ENCODE measurements at places on chromosomes 4 and X. TPM values are rescaled to one million over a fixed set of nuclear protein-coding genes. Genes with fewer than 3 reads are reported as not detected.

DGKK gene
- total RNA-seq = not detected

DNA sequence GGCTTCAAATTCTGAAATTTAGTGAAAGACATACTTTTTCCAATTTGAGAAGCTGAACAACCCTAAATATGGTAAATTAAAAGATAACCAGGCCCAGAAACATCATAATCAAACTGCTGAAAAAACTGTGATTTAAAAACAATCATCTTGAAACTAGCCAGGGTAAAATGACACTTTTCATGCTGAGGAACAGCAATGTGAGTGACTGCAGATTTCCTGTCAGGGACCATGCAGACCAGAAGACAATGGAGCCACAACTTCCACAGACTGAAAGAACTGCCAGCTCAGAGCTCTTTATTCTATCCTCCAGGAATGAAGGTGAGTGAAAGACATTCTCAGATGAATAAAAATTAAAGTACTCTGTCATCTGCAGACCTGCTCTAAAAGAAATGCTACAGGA, 73.3 kb downstream of the NAT8L start:
- DNase-seq = no peak

- no peak for DNase-seq
Observed at GRCh38 chr4:126495163-126495752, 1137.5 kb upstream of the INTU start.

DNA sequence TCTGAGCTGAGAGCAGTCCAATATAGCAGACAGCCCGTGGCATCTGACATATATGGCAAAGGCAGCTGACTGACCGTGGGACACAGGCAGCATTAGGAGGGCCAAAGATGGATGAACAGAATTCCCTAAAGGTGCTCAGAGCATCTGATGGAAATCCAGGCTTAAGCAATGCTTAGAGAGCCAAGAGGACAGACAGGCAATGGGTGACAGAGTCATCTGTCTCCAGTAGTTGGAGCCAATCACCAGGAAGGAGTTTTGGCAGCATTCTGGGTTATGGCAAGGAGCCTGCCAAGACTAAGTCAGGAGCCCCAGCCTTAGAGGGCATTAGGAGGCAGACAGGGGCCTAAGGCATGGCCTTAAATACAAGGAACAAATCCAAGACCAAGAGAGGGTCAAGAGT, 153.3 kb upstream of the USP9X start:
- no peak for DNase-seq

- DNase-seq = peak; percentile 100
Observed at GRCh38 chrX:13397878-13398818, 78.3 kb upstream of the ATXN3L start.

GRCh38 chrX:49237060-49237459, 1.8 kb downstream of the CCDC22 start:
- DNase-seq = no peak

DNA sequence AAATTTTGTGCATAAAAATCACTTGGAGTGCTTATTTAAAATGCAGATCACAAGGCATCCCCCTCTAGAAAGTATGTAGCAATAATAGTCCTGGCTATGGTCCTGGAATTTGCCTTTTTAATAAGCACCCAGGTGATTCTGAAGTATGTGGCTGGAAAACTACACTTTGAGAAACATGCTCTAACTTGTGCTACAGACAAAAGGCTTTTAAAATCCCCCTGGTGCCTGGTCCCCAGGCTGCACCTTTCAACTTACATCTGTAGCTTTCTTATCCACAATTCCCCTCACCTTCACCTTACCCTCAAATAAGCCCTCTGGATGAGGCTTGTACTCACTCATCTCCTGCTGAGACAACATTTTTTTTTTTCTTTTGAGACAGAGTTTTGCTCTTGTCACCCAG, 21.1 kb downstream of the ART3 start:
- DNase-seq = no peak

PGM2 gene
- total RNA-seq = 38.6 TPM

GRCh38 chr4:112069110-112069509, 76.1 kb upstream of the FAM241A start:
- no peak for DNase-seq

DNA sequence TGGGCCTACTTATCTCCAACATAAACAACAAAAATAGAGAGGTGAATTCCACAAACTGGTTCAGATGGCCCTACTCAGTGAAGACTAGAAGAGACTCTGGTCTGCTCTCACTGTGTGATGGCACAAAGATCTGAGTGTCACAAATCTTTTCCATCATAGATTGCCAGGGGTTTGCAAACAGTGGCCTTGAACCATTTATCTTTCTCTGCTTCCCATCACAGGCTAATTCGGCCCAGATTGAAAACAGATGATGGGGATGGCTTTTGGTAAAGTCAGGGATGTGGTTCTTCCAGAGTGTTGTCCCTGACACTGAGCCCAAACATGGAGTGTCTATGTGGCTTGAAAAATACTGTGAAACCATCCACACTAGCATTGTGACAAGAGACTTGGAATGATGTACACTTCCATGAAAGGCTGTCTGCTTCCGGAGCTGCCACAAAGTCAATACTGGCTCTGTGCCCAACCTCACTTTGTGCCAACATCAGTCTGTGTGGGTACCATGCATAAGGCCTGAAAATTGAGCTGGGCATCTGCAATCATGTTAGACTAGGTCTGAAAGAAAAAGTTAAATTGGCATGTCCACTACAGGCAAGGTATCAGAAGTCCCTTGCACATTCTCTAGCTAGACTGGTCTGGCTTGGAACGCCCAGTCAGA, 25.2 kb upstream of the PLAC1 start:
- DNase-seq = no peak

- no peak for DNase-seq
Observed at GRCh38 chr4:2832309-2832980, 11.2 kb upstream of the ADD1 start.

DNA sequence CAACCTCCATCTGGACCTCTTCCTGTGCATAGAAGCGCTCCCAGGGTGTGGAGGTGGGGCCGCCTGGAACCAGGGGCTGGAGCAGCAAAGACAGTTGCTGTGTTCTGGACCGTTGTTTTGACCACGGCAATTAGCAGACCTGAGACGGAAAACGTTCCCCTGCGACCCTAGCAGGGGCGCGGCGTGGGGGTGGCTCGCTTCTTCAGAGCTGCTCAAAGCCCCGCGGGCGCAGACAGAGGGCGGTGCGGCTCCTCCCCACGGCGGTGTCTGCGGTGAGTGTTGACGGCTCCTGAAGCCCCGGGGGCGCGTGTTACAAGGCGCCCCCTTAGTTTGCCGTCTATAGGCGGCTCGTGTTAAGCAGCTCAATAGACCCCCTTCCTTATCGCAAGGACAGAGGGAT, 79.2 kb downstream of the TRIML1 start:
- DNase-seq = no peak

DNA sequence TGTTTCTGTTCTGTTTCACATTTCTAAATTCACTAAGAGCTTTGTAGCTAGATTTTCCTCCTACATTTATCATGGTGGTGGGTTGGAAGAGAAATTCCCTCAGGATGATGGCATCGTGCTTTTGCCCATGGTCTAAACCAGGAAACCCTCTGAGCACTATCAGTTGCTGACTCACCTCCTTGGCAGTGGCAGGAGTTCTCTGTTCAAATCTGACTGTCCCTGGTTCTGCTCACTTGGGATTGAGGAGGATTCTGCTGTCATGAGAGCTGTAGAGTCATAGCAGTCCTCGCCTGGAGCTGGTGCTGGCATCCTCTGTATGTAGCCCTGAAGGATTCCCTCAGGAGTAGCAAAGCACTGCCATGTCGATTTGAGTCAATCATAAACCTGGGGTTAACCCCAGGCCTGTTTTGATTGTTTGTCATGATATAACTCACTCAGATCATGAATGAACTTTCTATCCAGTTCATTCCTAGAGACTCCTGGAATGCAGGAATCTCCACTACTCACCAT, 9.4 kb downstream of the TEX13A start:
- no peak for DNase-seq

RASSF6 gene
- total RNA-seq = 0.02 TPM

DNA sequence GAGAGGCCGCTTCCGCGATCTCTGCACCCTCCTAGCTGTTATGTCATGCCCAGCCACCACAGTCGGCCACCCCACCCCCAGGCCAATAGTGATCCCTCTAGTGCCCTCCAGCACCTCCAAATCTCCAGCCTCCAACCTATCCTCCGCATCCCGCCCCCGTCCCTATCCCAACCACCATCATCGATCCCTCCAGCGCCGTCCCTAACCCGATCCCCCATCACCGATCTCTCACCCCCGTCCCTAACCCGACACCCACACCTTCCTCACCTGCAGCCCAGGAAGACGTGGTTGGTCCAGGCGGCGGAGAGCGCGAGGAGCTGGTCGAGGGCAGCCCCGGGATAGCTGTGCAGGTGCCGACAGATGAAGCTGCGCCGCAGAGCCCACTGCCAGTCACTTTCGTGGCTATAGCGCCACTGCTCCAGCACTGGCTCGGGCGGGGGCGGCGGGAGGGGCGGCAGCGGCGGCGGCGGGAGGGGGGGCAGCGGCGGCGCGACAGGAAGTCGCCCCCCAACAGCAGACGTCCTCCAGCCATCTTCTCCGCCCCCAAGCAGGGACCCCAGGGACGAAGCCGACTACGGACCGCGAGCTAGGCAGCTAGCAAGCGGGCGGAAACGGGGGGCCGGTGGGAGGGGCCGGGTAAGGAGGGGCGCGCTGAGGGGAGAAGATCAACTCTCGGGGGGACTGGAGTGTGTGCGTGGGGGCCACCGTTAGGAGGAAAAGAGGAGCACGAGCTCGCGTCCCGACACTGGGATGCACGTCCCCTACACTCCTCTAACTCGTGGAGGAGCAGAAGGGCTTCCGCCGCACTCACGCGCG, 552 bp downstream of the NKRF start:
- DNase-seq = no peak

NKX3-2 gene
- total RNA-seq = 0.03 TPM

CT45A1 gene
- not detected for total RNA-seq

BTK gene
- not detected for total RNA-seq

JAKMIP1 gene
- 0.22 TPM for total RNA-seq

- no peak for DNase-seq
Observed at GRCh38 chr4:1113311-1114009, at the start of gene RNF212. TSS of gene RNF212 (minus strand) at chr4:1113564. CDS start at chr4:1113464, 100 bp downstream.

ASIC5 gene
- total RNA-seq = not detected

DNA sequence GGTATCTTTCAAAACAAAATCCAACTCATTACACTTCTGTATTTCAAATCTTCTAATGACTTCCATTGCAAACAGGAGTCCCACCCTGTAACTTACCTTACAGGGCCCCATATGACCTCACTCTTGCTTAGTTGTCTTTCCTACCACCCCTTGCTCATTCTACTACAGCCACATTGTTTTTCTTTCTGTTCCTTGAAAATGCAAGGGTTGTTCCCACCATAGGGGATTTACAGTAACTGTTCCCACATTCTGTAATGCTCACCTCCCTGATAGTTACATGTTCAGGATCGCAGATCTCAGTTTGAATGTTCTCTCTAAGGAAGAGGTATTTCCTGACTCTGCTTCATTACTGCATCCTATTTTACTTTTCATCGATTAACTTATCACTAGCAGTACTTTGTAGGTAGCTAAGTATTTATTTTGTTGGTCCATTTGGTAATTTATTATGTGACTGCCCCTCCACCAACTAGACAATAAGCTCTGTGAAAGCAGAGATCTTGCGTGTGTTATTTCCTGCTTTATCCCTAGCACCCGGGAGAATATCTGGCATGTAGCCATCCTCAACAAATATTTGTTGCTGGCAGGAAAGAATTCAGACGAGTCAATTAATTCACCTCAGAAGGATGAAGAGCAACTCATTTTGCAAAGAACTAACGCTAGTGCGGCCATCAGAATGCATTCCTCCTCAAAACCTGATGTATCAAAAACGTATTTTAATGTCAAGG, 21.4 kb downstream of the MAOB start:
- DNase-seq = peak; percentile 13

DNA sequence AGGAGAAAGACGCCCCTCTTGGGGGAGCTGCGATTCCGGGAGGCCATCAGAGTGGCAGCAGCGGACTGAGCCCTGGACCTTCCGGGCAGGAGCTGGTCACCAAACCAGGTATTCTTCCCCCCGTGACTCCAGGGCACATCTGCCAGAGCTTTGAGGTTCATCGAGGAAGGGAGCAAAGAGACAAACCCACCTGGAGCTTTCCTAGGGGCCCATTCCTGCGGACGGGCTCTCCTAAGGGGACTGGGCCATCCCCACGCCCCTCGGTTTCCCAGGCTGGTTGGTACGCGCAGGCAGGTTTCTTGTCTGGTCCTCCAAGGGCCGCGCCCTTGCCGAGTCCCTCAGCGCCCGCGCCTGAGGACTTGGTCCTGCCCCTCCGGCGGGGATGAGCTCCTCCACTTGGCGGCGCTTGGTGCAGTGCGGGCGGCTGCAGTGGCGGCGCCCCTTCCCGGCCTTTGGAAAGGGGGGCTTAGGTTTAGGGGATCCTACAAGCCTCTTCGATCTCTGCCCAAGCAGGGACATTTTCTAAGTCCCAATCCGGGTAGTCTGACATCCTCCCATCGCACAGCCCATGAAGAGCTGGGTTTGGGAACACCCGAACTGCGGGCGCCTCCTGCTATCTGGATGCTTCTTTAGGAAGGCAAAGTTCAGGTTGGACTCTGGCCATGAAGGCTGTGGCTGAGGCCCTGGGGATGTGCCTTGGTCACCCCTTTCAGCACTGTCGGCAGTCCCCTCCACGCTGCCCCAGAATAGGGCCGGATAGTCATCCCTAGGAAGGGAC, 538 bp downstream of the STBD1 start:
- DNase-seq = peak; percentile 13

DCAF8L2 gene
- total RNA-seq = not detected

DNA sequence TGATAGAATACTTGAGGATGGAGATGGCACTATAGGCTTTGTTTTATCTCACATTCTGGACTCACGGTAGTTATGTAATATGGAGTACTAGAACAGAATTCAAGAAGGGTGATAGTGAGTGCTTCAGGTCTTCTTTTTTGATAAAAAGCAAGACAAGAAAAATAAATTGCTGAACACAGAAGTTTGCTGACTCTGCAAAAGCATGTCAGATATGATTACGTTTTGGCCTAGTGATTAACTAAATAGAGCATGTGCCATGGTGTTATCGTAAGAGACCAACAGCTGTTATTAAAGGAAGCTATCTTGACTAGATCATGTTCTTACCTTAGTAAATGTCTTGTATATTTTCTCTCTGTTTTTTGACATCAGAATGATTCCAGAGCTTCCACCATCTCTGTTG, 436.9 kb upstream of the LCORL start:
- no peak for DNase-seq

SEPSECS gene
- total RNA-seq = 10.0 TPM

CDK16 gene
- total RNA-seq = 110 TPM

MAGEA11 gene
- total RNA-seq = not detected

ANK2 gene
- total RNA-seq = 21.2 TPM

GRCh38 chr4:104519588-104519987, 24.9 kb upstream of the CXXC4 start:
- DNase-seq = no peak

DNA sequence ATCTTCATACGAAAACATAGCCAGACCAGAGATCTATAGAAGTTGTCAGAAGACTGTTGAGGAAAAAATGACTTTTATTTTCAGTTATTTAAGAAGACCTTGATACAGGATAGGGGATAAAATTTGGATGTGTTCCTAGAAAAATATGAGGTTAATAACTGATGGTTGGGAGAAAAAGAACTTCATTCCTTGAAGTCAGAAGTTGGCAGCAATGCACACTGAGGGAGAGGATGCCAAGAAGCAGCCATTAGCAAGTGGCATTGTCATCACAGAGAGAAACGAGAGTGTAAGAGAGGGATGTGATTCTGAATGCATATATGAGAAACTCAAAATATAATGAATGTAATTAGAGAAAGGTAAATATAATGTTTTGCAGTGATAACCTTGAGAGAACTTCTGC, 382.1 kb upstream of the EPHA5 start:
- DNase-seq = no peak
